Stimulated activated CD4-positive, alpha-beta T cell treated with anti-CD3 and anti-CD28 coated beads, Interleukin-1b, Interleukin-23, amount 100 ng/mL, for 1 hour (primary cell): ENCODE measurements at places on chromosomes 6 and 20.

DNA sequence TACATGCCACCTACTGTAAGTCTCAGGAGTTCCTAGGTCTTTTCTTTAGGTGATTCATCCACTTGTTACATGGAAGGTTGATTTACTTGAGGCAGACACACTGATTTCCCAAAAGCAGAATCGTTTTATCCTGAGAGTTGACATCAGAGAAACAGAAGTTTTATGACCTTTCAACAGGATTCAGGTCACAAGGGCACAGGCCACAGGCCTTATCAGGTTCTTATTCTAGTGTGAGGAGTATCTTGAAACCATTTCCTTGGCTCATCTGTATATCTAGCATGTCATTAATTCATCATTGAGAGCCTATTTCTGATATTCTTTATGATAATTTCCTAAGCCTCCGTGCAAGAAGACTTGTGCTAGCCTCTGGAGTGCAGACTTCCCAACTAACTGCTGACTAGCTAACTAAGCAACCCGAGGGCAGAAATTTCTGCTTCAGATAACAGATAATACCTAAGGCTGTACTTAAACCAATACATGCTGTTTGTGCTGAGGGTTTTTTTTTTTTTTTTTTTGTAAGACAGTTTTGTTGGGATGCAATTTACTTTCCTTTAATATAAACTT, 44.9 kb upstream of the RFPL4B start:
- DNase-seq = no peak

- DNase-seq = peak; percentile 13
Measured at GRCh38 chr6:149234051-149234962, 83.2 kb upstream of the TAB2 start.

GRCh38 chr6:150667977-150668716, 68.5 kb downstream of the PLEKHG1 start:
- DNase-seq = no peak

- no peak for DNase-seq
Measured at GRCh38 chr6:84150705-84151104, 76.7 kb downstream of the CEP162 start.
